ENCODE measurements at places on chromosomes 6 and 20.
A peak's percentile ranks its signal among the peaks of the same experiment; 100 is the strongest.

DNA sequence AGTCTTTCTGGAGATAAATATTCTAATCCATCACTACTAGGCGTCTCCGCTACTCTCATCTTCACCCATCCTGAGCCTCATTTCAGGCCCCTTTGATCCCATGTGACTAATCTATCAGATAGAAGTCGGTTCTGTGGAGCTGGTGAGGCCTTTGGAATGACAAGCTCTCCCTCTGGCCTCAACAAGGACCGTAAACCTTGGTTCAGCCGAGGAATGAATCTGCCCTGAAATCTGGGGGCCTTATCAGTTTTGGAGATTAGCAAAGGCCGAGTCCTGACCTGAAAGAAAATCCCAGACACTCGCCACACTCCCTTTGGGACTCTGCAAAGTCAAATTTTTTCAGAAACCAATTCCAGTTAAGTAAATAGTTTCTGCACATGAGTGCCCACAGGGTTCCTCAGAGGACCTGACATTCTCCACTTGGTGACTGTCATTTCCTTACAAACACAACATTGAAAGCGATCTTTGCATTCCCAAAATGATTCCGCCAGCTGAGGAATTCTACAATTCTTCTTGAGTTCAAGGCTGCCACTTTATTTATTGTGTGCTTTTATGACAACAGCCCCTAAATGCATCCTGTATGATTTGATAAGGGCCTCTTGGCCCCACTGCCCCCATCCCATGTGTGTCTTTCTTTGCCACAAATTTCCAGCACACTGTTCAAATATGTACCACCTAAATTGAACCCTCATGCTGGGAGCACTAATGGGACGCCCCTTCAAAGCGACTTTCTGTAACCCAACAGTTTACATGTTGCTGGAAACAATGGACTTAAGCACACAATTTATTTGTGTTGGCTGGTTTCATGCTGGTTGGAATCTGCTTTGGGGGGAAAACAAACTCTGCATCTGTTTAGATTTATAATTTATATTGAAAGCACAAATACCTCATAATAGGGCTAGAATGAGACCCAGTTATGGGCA, 10.0 kb upstream of the RIPOR3 start:
- DNase-seq: no peak

DNA sequence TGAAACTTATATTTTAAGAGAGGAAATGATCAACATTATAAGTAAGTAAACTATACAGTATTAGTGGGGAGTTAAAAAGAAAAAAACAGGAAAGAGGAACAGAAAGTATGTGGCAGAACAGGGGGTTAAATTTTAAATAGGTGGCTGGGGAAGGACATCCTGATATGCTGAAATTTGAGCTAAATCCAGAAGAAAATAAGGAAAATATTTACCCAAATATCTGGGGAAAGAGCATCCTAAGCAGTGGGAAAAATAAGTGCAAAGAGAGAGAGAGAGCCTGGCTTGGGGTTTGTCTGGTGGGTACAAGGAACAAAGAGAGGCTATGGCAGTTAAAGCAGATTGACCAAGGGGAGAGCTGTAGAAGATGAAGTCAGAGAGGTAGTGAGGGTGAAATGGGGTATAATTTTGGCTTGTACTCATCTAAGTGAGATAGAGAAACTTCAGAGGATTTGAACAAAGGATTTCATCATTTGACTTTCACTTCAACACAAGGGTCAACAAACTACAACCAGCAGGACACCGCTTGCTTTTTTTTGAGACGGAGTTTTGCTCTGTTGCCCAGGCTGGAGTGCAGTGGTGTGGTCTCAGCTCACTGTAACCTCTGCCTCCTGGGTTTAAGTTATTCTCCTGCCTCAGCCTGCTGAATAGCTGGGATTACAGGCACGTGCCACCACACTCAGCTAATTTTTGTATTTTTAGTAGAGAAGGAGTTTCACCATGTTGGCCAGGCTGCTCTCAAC, 328.4 kb upstream of the CNR1 start:
- no peak for DNase-seq

- DNase-seq: no peak
Measured at GRCh38 chr6:138044458-138044857, 62.8 kb downstream of the PERP start.

- DNase-seq: no peak
Measured at GRCh38 chr6:166764473-166765233, 137.6 kb upstream of the RPS6KA2 start.

DNA sequence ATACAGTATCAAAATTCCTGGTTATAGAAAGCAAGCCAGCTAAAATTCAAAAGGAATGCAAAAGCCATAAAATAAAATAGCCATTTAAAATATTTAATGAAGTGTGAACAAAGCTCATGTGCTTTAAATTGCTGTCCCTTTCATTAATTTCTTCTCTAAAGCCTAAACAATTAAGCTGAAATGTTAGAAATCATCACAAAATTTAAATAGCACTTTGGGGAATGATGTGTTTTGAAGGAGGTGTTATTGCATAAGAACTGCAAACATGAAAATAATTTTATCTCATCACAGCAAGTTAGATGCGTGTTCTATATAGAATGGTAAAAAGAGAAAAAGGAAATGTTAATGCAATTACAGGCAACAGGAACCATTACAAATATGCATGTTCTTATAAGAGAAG, 111.0 kb downstream of the RIMS1 start:
- DNase-seq: no peak

DNA sequence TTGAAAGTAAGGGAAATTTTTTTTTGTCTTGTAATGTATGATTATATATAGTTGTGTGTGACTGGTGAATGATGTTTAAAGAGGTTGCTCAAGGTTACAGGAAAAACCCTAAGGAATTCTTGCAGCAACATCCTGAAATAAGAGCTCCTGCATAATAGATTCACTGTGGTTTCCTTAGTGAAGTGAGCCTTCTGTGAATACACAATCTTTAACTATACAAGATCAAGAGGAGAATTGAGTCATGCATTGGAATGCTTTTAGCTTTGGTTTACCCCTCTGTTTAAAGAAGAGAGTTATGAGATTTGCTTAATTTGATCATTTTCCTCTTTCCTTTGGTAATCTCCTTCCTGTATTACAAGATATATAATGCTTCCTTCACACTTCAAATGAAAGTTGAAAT, 141.6 kb upstream of the EYA4 start:
- no peak for DNase-seq

DNA sequence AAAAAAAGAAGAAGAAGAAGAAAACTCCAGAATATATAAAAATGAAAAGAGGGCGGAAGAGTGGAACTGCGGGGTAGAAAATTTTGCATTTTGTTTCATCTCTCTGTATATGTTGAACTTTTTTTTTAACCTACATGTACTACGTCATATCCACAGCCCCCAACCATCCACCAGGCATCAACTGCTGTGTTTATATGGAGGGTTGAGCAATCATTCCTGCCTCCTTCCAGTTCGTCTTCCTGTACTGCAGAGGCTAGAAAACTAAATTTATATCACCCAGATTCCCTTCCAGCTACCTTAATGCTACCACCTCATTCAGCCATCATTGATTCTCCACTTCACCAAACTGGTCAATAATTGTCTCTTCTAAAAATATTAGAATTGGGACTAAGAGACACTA, 9.5 kb upstream of the SIGLEC1 start:
- no peak for DNase-seq

- no peak for DNase-seq
Measured at GRCh38 chr6:168124921-168125320, 45.9 kb upstream of the FRMD1 start.

DNA sequence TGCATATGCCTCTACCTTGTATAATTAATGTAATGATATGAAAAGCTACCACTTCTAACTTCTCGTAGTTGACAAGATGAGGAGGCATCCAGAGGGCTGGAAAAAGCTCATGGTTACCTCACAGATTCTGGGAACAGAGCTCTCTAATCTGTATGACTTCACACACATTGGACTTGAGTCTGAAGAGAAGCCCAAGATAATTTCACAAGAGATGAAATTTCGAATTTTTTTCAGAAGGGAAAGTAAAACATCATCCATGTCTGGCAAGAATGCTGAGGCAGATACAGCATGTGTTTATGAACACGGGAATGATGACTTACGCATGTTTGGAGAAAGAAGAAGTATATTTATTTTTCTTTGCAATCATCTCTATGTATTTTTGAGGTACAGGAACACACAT, 141.8 kb upstream of the TENT5A start:
- DNase-seq: no peak

DNA sequence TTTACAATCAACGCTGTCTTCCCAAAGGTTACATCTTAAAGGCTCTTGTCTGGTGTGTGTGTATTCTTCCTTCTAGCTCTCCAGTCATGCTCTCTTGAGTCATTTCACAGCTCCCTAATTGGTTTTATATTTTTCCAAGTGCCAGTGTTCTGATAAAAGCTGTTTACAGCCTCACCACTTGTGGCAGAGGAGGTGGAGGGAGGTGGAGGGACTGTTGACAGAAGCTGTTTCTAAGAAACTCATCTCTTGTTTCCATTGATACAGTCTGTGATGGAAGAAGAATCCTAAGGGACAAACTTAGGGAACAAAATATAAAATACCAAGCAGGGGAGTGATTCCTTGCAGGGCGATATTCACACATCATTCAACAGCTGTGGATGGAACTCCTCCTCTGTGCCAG, 64.0 kb downstream of the QRSL1 start:
- DNase-seq: no peak

GRCh38 chr6:160929831-160930230, 61.7 kb upstream of the MAP3K4 start:
- no peak for DNase-seq

- no peak for DNase-seq
Measured at GRCh38 chr20:41984031-41984430, 365.9 kb upstream of the CHD6 start.

DNA sequence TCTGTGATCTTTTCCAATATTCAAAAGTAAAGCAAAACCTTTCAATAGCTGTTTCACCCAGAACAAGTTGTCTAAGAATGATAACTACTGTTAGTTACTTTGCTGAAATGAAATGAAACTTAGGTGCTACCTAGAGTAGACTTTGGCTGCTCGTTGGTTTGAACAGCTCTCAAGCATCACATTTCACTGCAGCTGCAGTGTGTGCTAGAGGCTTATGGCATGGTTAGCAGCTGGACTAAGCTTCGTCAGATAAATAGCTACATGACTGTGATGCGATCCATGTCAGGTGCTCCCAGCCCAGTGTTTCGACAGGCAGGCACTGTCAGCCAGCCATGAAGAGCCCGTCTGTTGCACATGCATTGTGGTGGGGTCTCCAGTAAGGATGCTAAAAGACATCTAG, 201.1 kb downstream of the TFAP2B start:
- peak; percentile 12 for DNase-seq

GRCh38 chr6:109496036-109496772, 13.2 kb upstream of the ZBTB24 start:
- no peak for DNase-seq

DNA sequence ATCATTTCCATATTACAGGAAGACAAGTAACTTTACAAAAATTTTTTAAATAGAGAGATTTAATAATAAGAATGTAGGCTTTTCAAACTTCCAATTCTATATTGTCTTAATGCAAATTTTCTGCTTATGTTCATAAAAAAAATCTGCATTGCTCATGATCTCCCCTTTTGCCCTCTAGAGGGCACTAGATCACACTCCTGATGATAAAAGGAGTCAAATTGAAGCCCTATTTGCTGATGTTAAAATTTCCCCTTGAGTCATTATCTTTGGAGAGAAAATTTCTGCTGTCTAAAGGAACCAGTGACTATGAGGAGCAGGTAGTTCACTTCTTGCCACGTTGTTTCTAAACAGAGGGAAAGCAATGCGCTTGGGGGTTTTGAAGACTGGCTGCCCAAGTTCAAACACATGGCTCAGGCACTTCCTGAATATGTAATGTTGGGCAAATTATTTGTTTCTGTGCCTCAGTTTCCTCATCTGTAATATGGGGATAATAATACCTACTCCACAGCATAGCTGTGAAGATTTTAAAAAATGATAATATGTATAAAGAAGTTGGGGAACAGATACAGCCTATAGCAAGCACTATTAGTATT, 874.2 kb downstream of the TFAP2A start:
- peak; percentile 26 for DNase-seq

DNA sequence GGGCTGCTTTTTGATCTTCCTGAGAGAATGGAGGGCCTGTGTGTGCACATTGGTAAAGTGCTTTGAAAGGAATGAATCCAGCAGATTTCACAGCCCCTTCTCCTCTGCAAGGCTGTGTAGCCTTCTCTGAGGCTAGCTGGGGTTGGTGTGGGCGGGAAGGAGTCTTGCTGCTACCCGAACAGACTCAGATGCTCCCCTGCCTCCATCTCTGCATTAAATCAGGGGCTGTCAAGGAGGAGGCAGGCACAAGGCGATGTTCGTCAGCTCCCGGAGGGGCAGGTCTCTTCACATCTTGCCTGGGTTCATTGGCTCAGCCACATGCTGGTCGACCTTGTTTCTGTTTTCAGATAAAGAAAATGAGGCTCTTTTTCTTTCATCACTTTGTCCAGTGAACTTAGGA, 291.5 kb upstream of the SULF2 start:
- no peak for DNase-seq

DNA sequence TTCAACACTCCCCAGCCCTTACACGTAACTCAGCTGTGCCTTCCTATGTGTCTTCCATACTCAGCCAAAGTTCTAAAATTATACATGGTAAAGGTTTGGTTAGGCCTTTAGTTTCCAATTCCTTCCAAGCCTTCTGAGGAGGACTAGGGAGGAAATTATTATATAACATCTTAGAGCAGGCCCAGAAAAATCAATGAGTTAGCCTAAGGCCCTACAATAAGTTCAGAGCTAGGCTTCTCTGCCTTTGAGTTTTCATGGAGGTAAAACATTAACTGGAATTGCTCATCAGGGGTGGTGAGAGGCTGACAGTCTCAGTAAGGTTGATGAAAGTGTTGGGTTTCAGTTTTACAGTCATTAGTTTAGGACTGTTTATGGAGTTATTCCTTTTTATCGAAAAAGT, 286.0 kb downstream of the ADGB start:
- DNase-seq: no peak

- DNase-seq: no peak
Measured at GRCh38 chr6:36141091-36141490, 10.8 kb downstream of the MAPK13 start.

GRCh38 chr20:14955399-14955798, 618.0 kb upstream of the FLRT3 start:
- no peak for DNase-seq

- no peak for DNase-seq
Measured at GRCh38 chr6:26571592-26572296, 25.0 kb upstream of the ABT1 start.

GRCh38 chr6:68040780-68041179, 594.3 kb upstream of the ADGRB3 start:
- DNase-seq: no peak

GRCh38 chr20:26169506-26169905, 472.9 kb upstream of the ZNF337 start:
- DNase-seq: no peak

- no peak for DNase-seq
Measured at GRCh38 chr6:29938746-29939508, 3.4 kb upstream of the HLA-A start.

DNA sequence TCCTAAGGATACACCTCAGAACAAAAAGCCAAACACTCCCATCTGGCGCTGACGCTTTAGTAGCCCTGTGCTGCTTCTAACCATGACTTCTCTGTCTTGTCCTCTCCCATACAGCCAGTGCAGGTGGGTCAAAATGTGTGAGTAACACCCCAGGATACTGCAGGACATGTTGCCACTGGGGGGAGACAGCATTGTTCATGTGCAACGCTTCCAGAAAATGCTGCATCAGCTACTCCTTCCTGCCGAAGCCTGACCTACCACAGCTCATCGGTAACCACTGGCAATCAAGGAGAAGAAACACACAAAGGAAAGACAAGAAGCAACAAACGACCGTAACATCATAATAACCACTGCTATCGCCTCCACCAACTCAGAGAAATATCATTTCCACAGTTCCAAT, 1.4 kb downstream of the DEFB132 start:
- DNase-seq: no peak

Data from T47D (cell line).